Erythroblast (primary cell): ENCODE measurements at places on chromosomes 4 and X.

- no peak for DNase-seq
Observed at GRCh38 chr4:48564151-48564550, 74.1 kb downstream of the ZAR1 start.

- no peak for DNase-seq
Observed at GRCh38 chr4:11223311-11223710, 205.4 kb downstream of the HS3ST1 start.

DNA sequence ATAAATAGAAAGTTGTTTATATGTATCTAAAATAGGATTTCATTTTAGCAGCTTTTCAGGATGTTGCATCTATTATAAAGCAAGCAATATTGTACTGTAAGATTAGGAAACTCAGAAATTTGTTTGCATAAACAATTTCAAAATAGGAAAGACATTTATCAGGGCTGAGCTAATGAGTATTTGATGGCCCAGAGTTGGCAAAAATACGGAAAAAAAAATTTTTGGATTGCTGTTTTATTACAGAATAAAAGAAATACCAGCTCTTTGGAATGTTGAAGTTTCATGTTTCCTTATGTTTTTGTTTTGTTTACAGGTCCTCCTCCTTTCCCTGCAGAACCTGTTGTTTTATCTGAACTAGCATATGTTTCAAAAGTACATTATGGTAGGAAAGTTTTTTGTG, 14.5 kb downstream of the ADAD1 start:
- DNase-seq: no peak

DNA sequence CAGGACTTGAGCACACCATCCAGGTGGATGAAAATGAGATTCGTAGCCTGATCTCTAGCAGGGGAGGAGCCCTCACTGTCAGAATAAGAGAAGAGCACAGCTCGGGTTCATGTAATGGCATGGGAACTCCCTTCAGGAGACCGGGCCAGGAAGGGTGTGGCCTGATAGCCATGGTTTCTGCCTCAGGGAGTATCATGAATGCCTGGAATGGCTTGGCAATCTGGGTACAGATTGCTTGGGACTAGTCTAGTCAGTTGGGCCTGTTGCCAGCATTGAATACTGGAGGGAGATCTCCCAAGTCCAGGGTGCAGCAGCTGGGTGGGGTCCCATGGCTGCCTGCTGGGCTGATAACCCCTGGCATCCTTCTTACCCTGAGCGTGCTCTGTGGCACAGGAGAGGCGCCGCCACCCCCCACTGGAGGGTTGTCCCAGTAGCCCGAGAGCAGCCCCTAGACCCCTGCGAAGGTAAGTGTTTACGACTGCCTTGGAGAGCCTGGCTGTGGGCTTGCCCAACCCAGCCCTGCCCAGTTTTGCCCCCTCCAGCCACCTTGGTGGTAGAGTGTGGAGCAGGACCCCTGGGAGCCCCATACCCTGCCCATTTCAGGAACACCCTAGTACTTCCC, 298.8 kb downstream of the TEX13A start:
- no peak for DNase-seq

DNA sequence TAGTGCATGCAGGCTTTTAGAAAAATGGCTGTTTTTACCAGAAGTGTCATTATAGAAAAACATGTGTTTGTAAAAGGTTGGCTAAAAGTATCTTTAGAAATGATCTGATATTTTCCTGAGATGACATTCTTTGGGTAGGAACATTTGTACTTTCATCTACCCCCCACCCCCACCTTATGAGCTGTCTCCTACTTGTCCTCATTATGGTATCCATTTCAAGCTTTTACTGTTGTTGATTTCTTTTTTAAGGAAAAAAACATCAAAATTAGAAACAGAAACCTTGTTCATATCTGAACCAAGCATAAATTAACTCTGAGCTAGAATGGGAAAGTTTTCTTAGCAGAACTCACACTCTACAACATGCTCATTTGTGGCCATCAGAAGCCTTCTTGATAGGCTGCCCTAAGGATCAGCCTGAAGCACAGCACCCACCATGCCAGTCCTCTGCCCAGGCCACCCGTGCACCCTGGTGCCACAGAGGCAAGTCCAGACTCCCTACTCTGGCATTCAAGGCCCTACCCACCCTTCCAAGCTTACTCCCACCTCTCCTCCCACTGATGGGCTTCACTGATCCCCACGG, 49.4 kb downstream of the NSG1 start:
- no peak for DNase-seq

- DNase-seq: peak; percentile 38
Observed at GRCh38 chr4:158818560-158819140, 49.8 kb downstream of the FNIP2 start.

DNA sequence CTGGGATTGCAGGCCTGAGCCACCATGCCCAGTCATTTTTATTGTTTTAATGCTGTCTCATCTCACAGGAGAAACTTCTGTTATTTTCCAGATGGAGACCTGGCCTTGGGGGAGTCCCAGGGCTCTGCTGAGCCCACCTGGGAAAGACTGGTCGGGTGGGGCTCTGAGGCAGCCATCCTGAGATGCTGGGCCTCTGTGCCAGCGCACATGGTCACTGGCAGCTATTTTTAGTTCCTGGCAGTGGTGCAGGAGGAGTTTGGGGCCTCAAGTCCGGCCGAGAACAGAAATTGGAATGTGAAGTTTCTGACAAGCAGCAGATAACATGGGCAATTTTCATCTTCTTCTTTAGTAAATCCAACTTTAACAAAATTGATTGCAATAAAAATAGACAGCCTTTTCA, 44.5 kb downstream of the SORCS2 start:
- no peak for DNase-seq

DNA sequence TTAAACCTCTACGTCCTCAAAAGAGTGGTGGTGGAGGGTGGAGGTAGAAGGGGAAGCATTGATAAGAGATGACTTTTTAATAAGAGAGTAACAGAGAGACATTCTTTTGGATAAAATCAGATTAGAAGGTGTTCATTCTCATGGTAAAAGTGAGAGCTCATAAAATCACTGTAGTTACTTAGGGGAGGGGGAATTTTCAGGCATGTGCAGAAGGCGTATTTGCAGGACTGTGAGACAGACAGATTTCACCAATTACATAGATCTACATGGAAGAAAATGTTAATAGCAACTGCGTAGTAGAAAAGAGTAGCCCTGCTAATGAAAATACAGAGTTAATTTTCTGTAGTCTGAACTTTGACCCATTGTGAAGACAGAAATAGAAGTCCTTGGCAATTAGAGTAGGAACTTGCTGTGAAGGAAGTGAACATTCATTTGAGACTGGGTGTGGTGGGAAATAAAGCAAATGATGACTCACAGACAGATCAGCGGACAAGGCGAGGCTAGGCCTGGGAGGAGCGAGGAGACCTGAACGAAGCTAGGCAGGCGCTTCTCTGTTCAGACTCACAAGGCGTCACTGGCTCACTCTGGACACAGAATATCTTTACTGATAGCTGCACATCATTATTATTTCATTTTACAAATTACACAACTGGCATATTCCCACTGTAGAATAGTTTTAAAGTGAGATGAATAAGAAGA, 57.2 kb upstream of the FAM9C start:
- DNase-seq: peak; percentile 10

DNA sequence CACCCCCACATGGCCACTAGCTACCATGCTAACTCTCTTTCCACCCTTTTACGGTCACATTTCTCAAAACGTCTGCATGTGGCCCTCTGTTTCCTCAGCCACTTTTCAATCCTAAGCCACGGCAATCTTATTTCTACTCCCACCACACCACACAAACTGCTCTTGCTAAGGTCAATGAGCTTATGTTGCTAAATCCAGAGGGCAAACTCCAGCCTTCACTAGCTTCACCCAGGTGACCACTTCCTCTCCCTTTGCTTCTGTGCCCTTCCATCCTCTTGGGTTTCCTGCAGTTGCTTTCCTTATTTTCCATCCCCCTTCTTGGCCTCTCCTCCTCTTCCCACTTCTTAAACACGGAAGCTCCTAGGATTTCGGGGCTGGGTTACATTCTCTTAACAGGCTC, 16.5 kb downstream of the CETN2 start:
- no peak for DNase-seq

DNA sequence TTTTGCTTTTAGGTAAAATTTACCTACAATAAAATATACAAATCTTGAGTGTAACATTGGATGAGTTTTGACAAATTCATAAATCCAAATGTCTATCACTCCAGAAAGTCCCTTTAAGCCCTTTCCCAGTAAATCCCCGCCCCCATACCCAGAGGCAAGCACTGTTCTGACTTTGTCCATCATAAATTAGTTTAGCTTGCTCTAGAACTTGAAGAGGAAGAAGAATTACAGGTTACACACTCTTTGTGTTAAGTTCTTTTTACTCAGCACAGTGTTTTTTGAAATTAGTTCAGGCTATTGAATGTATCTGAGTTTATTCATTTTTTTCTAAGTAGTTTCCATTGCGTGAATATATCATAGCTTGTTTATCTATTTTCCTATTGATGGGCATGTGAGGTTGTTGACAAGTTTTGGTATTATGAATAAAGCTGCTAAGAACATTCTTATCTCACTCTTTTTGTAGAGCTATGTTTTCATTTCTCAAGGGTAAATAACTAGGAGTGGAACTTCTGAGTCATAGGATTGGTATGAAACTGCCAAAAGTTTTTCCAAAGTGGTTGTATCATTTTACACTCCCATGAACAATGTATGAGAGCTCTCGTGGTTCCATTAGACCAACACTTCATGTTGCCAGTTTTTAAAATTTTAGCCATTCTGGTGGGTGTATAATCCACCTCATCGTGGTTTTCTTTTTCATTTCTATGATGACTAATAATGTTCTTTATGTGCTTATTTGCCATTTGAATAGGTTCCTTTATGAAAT, 22.4 kb upstream of the HPSE start:
- no peak for DNase-seq

- no peak for DNase-seq
Observed at GRCh38 chr4:157818946-157819692, 353.7 kb downstream of the GASK1B start.

DNA sequence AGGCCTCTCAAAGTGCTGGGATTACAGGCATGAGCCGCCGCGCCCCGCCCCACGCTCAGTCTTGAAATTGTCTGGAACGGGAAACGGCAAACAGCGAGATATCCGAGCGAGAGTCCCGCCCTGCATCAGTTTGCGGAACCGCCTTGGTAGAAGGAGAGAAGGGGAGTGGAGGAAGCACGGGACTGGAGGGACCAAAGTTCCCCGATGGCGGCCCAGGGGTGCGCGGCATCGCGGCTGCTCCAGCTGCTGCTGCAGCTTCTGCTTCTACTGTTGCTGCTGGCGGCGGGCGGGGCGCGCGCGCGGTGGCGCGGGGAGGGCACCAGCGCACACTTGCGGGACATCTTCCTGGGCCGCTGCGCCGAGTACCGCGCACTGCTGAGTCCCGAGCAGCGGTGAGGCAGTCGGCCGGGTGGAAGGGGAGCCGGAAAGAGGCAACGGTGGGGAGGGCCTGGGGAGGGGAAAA, at the start of gene BST1:
Gene BST1, plus strand, starts transcription at position 125 of the 463 bp plus-strand sequence. Its CDS starts 80 bp downstream, at position 205.
- peak; percentile 39 for DNase-seq

DNA sequence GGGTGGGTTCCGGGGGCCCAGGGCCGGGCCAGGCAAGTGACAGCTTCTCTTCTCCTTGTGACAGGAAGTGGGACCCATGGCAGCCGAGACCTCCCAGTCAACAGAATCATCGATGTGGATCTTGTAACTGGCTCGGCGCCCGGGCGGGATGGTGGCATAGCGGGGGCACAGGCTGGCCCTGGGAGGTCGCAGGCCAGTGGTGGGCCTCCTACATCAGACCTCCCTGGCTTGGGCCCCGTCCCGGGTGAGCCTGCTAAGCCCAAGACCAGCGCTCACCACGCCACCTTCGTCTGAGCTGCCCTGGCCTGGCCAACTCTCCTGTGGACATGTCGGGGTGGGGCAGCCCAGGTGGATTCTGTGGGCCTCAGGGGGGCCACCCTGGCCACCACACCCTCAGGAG, 2.4 kb upstream of the HGFAC start:
- no peak for DNase-seq

GRCh38 chr4:88021824-88022223, 14.4 kb downstream of the PKD2 start:
- DNase-seq: no peak

- DNase-seq: no peak
Observed at GRCh38 chrX:115324194-115324593, 34.7 kb downstream of the LUZP4 start.

DNA sequence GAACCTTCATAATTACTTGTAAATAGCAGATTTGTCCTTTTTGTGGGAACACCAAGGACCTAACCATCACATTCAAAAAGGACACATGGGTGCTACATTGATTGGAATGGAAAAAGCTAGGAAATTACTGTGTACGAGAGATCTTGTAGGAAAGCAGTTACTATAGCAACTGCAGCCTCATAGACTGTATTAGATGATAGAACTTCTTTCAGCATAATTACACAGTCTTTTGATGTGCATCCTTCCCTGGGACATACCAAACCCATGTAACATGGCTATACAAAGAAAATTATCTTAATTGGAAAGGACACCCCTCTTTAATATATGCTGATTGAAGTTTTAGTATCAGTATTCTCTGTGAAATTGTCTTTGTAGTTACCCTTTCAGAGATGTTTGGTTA, 130.7 kb upstream of the CTSO start:
- no peak for DNase-seq

GRCh38 chr4:15077969-15078368, 75.7 kb downstream of the CPEB2 start:
- no peak for DNase-seq

- no peak for DNase-seq
Observed at GRCh38 chr4:142850478-142850877, 4.4 kb upstream of the INPP4B start.

DNA sequence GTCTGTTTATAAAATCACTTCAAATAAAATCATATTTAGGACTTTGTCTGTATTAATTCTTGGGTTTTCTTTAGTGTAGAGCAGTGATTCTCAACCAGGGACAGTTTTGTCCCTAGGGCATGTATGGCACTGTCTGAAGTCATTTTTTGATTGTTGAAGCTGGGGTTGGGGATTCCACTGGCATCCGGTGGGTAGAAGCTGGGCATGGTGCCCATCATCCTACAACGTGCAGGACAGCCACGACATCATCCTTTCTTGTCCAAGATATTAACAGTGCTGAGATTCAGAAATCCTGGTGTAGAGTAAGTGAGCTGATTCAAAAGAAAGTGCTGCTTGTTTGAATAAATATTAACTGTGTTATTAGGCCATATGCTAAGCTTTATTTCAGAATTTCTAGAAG, 28.6 kb downstream of the DCLK2 start:
- DNase-seq: no peak

DNA sequence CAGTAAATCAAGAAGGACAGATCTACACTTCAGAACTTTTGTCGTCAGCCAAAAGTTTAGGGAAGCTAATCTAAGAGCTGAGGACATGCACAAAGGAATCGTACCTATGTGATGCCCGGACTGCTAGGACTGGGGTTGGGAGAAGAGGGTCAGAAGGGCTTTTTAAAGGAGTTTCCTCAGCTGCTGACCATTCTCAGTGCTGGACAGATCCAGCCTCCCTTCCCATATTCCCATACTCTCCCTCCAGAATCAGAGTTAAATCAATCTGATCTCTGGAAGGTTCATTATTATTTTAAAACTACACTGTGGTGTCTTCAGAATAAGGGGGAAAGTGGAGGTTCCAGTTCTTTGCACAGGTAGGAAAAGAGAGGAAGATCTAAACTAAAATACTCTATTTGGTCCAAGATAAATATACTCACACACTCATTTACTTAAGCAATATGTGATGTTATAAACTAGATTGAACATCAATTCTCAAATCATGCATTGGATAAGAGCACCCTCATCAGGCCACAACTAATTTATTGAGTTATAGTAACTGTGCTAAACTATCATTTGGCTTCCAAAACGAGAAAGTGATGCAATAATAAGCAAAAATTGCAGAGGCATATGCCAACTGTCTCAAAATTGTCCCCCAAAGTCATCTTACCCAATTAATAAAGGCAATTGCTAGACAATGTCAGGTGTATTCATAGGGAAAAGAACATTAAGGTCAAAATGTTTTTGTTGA, 124.7 kb downstream of the HNRNPD start:
- peak; percentile 13 for DNase-seq
